Daoy (cell line): ENCODE measurements at places on chromosomes 13 and 19. TPM values are rescaled to one million over a fixed set of nuclear protein-coding genes. Genes with fewer than 3 reads are reported as not detected.

DNA sequence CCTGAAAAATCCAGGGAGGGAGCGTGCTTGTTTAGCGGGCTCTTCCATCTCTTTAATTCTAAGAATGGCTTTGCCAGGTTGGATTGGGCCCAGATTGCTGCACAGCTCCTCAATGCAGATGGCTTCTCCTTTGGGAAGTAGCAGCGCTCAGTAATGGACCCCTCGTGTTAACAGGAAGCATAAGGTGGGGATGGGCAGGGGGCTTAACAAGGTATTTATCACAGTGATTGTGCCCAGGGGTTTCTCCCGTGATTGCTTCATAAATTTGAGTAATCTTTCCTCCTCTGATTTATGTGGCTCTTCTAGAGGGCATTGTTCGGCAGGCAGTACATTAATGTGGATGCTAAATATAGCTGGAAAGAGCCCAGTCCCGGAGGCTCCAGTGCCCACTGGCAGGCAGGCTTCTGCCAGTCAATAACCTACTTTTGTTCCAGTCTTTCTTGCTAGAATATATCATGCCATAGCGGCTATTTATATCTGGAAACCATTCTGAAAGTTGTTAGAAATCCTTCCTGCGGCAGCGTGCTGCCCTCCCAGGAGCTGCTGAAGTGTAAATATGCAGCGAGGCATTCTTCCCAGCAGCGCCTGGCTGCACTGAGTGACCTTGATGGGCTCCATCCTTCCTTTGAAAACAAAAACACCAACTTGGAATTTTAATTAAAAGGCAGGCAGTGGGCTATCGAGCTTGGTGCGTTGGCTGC, 65.0 kb downstream of the FGF9 start:
- DNase-seq = no peak

DNA sequence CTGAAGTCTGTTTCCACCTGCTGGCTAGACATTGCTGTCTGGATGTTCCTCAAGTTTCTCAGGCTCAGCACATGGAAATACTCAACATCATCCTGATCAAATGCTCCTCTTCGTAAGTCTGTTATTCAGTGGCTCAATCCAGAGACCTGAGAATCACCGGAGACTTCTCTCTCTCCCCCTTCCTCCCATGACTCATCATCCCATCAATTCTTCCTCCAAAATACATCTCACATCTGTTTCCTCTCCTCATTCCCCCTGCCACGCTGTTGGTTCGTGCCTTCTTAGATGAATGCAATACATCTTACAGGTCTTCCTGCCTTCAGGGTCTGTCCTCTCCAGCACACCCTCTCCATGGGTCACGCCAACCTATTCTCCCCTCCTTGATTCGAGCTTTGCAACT, 7.4 kb upstream of the RXFP2 start:
- DNase-seq = peak; percentile 26

The ZNF211 gene
- 7.4 and 9.8 TPM in 2 replicates for total RNA-seq

- DNase-seq = no peak
Observed at GRCh38 chr13:94210816-94211215, 268.7 kb downstream of the DCT start.

- DNase-seq = no peak
Observed at GRCh38 chr19:36488846-36489117, 579 bp downstream of the ZNF566 start.

- DNase-seq = no peak
Observed at GRCh38 chr19:13289295-13289694, 139.1 kb downstream of the IER2 start.

The NR2F6 gene
- total RNA-seq = 44.5 and 51.8 TPM in 2 replicates

The CEACAM1 gene
- total RNA-seq = 0.17 TPM in 1 of 2 replicates, not detected in the other

The ZNF132 gene
- total RNA-seq = 0.95 and 3.0 TPM in 2 replicates

GRCh38 chr13:112133499-112134390, 66.8 kb downstream of the SOX1 start:
- no peak for DNase-seq

The FOXO1 gene
- 3.8 and 5.0 TPM in 2 replicates for total RNA-seq

DNA sequence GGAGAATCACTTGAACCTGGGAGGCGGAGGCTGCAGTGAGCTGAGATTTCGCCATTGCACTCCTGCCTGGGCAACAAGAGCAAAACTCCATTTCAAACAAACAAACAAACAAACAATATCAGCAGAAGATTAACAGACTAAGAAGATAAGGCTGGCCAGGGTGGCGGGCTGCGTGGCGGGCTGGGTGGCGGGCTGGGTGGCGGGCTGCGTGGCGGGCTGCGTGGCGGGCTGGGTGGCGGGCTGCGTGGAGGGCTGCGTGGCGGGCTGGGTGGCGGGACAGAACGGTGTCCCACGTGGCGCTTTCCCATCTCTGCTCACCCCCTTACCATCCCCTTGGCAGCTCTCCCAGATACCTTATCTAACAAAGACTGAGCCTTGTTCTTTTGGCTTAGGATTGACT, 196.2 kb downstream of the COL4A1 start:
- no peak for DNase-seq

The LILRA5 gene
- total RNA-seq = not detected in 2 replicates

DNA sequence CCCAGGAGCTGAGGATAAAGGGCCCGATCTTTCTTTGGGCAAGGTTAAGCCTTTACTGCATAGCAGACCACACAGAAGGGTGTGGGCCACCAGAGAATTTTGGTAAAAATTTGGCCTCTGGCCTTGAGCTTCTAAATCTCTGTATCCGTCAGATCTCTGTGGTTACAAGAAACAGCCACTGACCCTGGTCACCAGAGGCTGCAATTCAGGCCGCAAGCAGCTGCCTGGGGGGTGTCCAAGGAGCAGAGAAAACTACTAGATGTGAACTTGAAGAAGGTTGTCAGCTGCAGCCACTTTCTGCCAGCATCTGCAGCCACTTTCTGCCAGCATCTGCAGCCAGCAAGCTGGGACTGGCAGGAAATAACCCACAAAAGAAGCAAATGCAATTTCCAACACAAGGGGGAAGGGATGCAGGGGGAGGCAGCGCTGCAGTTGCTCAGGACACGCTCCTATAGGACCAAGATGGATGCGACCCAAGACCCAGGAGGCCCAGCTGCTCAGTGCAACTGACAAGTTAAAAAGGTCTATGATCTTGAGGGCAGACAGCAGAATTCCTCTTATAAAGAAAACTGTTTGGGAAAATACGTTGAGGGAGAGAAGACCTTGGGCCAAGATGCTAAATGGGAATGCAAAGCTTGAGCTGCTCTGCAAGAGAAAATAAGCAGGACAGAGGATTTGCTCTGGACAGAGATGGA, 8.4 kb upstream of the CEACAM19 start:
- no peak for DNase-seq
